ENCODE measurements at places on chromosomes 16 and 17.

DNA sequence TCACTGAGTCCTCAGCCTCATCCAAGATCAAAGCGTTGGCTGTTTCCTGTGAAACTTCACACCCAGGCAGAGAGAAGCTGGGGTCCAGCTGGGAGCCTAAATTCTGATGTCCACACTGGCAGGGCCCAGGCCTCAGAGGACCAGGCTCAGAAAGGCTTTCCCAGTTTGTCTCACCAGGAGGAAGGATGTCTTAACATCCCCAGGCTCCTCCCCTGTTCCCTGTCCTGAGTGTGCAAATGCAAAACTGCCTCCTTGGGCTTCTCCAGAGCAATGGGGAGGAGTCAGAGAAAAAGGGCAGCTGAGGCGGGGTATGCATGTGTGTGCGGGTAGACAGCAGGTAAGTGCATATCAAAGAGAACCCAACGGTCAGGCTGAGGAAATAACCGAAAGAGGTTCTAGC is 45.7 kb downstream of the CUEDC1 start:
- DNase-seq = no peak

GRCh38 chr16:19859603-19860002 is 25.0 kb downstream of the GPRC5B start:
- DNase-seq = no peak

GRCh38 chr16:30644334-30644830 is 6.4 kb upstream of the PRR14 start:
- no peak for DNase-seq

DNA sequence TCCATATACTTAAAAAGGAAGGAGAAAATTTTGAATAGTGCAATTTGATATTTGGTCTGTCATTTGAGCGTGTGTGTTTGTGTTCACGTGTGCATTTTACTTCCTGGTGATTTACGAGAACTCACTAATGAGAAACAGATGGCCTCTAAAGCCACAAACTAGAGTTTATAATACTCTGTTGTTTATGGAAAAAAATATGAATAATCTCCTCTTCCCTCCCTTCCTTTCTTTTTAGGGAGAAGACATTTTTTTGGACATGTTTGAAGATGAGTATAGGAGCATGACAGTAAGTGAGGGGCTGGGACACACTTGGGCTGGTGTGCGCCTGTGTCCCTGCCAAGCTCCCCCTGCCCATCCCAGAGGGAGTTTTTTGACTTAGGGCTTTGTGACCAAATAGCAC is 102.7 kb downstream of the CLEC16A start:
- peak; percentile 92 for DNase-seq

GRCh38 chr16:23348579-23349469 is 46.7 kb downstream of the SCNN1B start:
- DNase-seq = no peak

GRCh38 chr16:11143372-11144035 is 112.5 kb downstream of the SOCS1 start:
- no peak for DNase-seq

DNA sequence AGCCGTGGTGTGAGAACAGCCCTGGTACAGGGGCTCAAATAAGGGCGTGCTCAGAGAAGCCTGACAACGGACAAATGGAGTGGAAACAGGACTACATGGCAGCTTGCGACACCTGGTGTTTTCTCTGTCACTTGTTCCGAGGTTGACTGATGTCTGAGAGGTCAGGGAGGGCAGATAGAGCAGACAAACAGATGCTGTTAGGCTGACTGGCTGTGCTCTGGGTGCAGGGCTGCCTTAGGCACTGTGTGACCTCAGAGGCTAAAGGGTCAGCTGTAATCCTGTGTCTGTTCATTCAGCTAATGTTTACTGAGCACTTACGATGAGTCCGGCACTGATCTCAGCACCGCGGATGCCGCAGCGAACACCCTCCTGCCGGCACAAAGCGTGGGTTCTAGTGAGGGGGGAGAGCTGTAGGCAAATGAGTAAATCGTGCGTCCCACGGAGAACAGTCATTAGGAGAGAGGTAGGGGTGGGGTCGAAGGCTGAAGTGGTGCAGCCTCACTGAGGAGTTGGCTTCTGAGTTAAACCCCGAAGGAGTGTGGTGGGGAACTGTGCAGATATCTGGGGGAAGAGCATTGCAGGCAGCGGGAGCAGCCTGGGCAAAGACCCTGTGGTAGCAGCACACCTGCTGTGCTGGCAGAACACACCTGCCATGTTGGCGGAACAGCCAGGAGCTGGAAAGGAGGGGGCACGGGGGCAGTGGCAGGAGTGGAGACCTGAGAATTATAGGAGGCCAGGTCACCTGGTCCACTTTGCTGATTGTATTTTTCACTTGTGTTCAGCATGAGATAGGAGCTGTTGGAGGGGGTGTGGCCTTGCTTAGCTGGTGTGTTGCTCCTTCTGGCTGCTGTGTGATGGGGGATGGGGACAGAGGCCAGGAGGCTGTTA is 35.0 kb downstream of the GPT2 start:
- DNase-seq = no peak

- DNase-seq = no peak
Measured at GRCh38 chr17:6797718-6798351, 21.8 kb downstream of the FBXO39 start.

DNA sequence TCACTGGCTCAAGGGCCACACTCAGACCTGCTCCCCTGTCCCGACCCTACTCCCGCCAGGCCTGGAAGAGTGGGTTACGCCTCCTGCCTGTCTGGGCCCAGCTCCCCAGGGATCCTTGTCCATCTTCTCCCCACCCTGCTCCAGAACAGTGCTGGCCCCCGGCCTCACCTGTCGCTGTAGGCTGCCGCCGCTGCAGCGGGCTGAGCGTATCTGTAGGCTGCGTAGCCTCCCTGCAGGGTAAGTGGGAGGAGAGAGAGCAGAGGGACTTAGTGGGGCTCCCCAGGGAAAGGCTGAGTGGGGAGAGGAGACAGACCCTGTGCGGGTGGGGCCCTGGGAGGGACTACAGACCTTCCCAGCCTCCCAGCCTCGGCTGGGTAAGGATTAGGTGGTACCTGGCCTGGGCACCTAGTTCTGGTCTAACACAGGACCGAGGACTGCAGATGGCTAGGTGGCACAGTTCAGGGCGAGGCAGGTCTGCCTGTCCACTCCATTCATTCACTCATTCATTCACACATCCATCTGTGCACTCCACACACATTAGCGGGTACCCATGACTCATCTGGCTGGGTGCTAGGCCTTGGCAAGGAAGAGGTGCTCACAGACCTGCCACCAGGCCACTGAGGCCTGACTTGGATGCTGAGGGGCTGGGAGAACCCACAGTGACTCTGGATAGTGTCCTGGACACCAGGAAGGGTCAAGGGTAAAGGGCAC is 20.9 kb downstream of the ENGASE start:
- no peak for DNase-seq

DNA sequence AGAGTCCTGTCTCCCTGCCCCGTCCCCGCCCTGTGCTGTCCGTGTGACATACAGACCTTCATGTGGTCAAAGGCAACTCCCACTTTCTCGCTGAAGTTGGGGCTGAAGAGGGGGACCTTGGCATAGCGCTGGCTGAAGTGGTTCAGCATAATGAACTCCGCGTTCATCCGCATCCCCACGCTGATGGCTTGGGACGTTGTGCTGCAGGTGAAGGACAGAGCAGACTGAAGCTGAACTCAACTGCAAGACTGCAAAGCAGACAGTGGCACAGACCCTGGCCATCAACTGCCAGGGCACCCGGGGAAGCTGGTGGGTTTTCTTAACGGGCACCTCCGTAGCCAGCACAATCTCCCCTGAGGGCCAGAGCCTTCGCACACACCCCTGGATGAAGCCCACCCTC is 24.2 kb downstream of the ELAC2 start:
- no peak for DNase-seq

DNA sequence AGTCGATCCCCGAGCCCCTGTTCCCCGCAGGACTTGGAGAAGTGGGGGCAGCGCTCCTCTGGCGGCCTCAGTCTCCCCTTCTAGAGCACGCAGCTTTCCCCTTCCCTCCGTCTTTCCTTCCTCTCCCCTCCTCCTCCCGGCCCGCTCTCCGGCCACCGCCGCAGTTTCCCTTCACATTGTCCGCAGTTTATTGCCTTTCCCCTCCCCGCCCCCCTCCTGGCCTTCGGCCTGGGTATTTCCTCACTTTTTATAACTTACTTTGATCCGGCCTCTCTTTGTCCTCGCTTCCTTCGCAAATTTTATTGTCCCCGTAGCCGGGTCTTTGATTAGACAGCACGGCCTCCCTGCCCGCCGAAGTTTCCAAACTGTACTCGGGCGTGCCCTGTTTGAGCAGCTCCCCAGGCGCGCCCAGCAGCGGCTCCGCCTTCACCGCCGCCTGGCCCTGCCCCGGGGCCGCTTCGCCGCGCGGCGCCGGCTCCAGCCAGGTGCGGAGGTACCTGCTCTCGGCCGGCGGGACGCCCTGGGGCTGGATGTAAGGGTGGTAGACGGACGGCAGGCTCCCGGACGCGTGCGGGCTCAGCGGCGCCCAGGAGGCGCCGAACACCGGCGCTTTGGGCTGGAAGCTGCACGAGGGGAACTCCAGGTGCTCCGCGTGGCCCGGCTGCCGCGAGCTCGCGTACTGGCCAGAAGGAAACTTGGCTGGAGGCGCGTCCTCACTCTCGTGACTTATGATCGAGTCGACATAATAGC is 488 bp downstream of the HOXB9 start:
- DNase-seq = no peak

GRCh38 chr16:9008601-9009260 is 45.0 kb upstream of the USP7 start:
- DNase-seq = peak; percentile 61

- peak; percentile 7 for DNase-seq
Measured at GRCh38 chr17:27760069-27760885, 40.1 kb downstream of the NOS2 start.

- peak; percentile 27 for DNase-seq
Measured at GRCh38 chr17:34307110-34307509, 12.1 kb upstream of the CCL8 start.

GRCh38 chr17:58311429-58311894 is 17.1 kb downstream of the TSPOAP1 start:
- DNase-seq = no peak

DNA sequence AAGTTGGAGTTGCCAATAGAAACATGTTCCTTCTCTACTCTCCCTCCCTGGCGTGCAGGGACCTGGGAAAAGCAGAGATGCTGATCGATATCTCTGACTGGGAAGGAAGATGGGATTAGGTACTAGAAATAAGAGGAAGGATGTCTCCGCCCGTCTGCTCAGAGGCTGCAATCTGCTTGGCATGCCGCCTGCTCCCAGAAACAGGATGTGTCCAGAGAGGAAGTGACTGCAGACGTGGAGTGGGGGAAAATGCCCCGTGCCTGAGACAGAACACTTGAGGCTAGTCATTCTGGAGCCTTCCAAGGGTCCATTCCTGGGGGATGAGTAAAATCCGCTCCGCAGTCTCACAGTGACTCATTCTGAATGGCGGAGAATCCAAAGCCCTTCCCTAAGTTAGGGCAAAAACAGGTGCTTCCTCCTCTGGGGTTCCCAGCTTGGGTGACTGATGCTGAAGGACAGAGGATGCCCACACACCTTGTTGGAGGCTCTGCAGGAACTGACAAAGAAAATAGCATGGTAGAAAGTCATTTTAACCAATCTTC is 45.0 kb upstream of the SMURF2 start:
- DNase-seq = peak; percentile 100

DNA sequence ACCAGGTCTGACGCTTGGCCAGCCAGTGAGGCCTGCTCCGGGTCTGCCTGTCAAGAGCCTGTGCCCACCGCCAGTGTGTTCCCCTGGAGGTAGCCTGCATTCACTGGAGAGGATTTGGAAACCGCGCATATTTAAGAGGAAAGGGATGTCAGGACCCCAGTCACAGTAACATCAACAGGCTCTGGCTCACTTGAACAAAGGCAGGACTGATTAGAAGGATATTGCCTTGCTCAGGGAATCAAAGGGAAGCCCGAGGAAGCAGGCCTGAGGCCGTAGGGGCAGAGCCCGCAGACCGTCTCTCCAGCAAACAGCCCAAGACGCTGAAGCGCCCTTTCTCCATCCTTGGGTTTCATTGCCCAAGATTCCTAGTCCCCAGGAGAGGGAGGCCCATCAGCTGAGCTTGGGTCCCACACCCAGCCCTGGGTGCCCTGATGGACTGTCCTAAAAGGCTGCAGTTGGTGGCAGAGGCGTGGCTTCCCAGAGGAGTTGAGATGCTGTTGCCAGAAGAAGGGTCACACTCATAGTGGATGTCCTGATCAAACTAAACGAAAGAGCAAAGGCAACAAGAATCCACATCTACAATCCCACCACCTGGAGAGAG is 23.2 kb downstream of the NT5M start:
- no peak for DNase-seq

DNA sequence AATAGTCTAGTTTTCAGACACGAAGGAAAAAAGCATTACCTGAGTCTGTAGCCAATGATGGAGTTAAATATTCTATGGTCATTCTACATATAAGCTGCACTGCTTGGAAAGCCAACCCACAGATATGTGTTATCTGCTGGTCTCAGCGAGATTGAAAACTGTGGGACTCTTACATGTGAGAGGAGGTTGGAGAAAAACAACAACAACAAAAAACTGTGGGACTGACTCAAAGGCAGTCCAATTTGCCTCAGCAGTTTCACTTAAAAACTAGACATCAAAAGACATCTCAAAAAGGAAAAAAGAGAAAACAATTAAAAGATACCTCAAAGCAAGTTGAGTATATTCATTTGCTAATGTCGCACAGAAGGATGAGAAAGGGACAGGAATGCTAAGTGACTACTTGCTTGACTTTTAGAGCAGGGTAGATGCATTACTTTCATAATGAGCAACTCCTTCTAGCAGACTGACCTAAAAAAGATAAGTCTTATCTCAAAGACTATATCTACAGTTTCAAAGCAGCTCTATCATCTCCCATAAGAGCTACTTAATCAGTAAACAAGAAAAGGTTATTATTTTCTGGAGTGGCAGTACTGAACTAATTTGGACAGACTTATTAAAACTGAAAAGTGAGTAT is 35.5 kb upstream of the ITGA2B start:
- no peak for DNase-seq

- no peak for DNase-seq
Measured at GRCh38 chr17:79478051-79478461, 132.8 kb downstream of the RBFOX3 start.

DNA sequence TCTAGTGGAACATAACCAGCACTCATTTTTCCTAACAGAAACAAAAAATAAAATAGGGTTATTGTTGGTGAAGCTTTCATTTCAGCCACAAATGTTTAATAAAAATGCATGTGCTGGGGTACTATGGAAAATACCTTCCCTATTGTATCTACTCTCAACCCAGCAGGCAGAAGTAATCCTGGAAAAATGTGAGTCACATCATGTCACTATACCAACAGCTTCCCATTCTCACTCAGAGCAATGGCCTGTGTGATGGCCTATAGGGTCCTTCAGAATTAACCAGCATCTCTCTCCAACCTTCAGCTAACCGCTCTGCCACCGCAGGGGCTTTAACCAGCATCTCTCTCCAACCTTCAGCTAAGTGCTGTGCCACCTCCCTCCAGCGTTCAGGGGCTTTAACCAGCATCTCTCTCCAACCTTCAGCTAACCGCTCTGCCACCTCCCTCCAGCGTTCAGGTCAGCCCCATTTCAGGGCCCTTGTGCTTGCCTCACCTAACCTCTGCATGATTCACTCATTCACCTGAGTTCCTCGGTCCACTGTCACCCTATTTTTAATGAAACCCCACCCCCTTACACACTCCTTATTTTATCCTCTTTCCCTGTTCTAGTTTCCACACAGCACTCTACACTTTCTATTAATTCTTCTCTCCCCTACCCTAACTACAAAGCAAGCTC is 34.0 kb downstream of the UBE2G1 start:
- DNase-seq = no peak

GRCh38 chr17:14604591-14605266 is 303.8 kb downstream of the HS3ST3B1 start:
- no peak for DNase-seq

GRCh38 chr16:80946481-80946880 is 60.2 kb downstream of the CMC2 start:
- no peak for DNase-seq
